ENCODE measurements at places on chromosomes 2 and 18. TPM values are rescaled to one million over a fixed set of nuclear protein-coding genes. Genes with fewer than 3 reads are reported as not detected.

GRCh38 chr2:22946553-22946952, 438.4 kb upstream of the KLHL29 start:
- DNase-seq: no peak

DNA sequence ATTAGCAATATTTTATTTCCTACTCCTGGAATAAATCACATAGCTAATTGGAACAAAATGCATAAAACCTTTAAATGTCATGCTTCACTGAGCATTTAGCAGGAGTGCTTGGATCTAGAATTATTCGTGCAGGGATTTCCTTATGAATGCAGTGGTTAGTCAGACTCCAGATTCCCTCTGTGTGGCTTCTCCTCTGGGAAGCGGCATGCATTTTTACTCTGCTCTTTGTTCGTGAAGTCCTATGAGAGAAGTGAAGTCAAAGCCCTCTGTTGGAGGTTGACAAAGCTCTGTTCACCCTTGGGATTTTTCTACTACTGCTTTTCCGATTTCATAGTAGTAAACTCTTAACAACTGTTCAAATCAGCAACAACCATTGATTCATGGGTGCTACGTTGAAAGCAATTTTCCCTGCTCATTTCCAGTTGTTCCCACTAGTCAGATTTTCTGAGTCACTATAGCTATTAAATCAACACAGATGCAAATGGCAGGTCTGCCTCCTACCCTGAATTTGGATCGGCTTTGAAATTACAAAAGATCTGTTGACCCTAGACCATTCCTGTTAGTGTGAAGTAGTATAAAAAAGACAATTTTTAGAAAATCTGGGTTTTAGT, 461.7 kb downstream of the STK39 start:
- DNase-seq: no peak

Gene PRSS56
- total RNA-seq: 0.40 TPM

GRCh38 chr2:207847807-207848544, 78.3 kb upstream of the FZD5 start:
- DNase-seq: no peak

DNA sequence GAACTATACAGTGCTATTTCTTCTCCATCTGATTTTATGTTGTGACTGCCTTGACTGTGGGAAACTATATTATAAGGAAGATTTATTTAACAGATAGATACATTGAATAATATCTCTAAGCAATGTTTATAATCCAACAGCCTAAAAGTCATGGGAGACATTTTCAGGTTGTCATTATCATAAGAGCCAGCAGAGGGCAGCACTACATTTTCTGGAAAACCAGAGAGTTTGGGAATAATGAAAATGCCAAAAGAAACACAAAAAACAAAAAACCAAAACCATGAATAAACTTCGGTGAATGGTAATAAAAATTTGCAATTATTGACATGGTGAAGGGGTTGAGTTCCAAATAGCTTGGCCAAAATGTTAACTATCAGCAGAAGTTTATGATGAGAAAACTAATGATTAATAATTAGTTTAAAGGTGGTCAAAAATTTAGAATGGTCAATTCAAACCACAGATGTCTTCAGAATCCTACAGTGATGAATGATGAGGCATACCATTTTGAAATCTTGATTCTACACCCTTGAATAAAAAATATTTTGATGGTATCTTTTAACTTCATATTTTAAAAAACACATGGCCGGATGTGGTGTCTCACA, 4.7 kb downstream of the EEF1B2 start:
- DNase-seq: peak; percentile 56

- DNase-seq: peak; percentile 54
These were observed 81.0 kb downstream of the TAF4B start for GRCh38 chr18:26307161-26307773.

DNA sequence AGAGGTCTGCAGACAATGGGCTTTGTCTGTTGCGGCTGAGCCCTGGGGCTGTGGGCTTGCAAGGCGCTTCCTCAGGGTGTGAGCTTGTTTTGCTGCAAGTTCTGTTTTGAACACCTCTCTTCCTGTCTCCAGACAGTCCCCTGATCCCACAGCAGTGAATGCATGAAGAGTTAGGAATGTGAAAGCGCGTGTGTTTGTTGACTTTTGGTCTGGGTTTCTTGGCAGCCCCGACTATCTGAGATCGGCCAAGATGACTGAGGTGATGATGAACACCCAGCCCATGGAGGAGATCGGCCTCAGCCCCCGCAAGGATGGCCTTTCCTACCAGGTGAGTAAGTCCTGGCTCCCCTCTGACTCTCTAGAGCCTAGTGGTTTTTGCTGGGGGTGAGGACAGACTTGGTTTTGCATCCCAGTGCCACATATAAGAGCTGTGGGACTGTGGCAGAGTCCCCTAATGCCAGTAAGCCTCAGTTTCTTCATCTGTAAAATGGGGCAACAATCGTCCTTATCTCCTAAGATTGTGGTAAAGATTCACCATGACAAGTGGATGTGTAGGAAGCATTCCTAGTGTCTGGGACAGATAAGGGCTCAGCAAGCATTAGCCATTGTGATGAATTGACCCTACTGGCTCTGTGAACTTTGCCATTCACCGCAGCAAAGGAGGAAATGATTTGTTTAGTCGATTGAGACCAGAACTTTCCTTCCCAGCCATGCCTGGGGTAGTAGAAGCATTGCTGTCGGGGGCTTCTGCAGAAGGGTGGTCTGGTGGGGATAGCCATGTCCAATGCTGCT, 3.0 kb downstream of the LBH start:
- peak; percentile 77 for DNase-seq

Gene NPHP1
- total RNA-seq: 4.8 TPM

Gene TMEM131
- total RNA-seq: 45.9 TPM

- DNase-seq: no peak
These were observed 32.8 kb downstream of the NRP2 start for GRCh38 chr2:205714789-205715720.

DNA sequence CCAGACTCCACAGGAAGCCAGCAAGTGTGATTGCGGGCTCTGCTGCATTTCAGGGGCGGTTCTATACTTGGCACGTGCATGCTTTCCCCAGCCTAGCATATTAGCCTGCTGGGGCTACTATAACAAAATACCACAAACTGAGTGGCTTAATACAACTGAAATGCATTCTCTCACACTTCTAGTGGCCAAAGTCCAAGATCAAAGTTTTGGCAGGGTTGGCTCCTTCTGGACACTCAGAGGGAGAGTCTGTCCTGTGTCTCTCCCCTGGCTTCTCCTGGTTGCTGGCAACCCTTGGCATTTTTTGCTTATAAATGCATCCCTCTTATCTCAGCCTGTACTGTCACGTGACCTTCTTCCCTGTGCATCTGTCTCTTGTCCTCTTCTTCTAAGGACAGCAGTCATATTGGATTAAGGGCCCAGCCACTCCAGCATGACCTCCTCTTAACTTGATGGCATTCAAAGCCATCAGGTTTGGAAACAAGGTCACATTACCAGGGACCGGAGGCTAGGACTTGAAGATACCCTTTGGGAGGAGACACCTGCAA, 138.7 kb downstream of the RNF152 start:
- no peak for DNase-seq

- DNase-seq: no peak
These were observed 179.1 kb downstream of the ERBB4 start for GRCh38 chr2:212359425-212360067.

DNA sequence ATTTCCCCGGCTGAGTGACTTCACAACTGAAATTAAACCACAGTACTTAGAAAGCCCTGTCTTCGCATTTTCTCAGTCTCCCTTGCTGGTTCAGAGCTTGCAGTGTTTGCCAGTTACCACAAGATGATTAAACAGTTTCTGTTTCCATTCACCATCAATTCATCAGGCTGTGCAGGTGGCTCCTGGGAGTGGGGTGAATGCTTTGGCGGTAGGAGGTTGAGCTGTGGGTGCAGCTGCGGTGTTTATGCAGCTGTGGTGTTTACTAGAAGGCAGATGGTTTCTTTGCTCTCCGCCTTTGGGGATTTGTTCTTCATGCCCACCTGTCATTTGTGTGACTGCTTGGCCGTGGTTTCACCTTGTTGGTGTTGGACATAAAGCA, 16.1 kb downstream of the ACOXL start:
- peak; percentile 83 for DNase-seq

- no peak for DNase-seq
These were observed 27.4 kb downstream of the USP34 start for GRCh38 chr2:61443342-61444041.

DNA sequence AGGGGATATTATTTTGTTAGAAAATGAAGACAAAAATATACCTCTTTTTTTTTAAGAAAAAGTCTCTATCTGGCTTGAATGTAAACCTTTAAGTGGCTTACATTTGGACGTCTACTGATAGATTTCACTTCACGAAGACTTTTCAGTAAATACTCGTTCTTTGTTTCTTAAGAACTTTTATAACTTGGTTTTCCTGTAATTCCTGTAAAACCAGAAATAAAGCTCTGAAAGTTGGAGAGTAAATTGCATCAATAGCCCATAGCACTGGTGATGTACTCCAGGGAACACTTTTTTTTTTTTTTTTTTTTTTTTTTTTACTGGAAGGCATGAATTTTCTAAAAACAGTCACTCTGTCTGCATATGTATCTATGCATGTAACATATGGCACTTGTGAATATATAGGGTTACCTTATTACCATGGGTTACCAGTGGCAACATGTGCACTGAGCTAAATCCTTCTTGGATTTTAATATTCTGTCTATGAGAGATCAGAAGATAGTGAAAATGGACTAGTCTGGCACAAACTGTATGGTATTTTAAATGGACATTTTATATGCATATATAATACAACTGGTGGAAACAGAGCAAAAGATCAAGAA, 309.2 kb upstream of the TCF4 start:
- DNase-seq: no peak

GRCh38 chr2:64325852-64326577, 127.9 kb upstream of the LGALSL start:
- DNase-seq: no peak

GRCh38 chr2:111091811-111092211, 28.9 kb upstream of the BCL2L11 start:
- DNase-seq: no peak

Gene RTP5
- total RNA-seq: not detected

GRCh38 chr2:16487686-16488085, 177.9 kb downstream of the CYRIA start:
- DNase-seq: peak; percentile 25

Gene MIB1
- 32.1 TPM for total RNA-seq

Gene DSG3
- total RNA-seq: not detected

Gene MC4R
- not detected for total RNA-seq

Gene ST6GAL2
- not detected for total RNA-seq

DNA sequence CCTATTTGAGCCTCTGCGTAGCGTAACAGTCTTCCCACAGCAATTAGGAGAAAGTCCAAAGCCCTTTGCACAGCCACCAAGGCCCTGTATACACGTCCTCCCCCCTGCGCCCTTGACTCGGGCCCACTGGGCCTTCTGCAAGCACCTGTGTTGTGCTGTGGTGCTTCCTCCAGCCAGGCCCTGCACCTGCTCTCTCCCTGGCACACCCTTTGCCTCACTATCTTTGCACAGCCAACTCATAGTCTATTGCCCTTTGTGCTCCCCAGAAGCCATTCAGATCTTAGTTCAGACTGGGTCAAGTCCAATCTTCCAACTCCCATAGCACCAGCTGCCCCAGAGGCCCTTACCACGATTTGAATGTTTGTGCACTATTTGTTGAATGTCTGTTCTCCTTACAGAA, 271.6 kb upstream of the MGAT5 start:
- no peak for DNase-seq

- no peak for DNase-seq
These were observed 51.1 kb downstream of the TLK1 start for GRCh38 chr2:171109571-171109970.

Gene HJURP
- total RNA-seq: 123 TPM
